ENCODE measurements at places on chromosomes 5 and 9. TPM values are rescaled to one million over a fixed set of nuclear protein-coding genes. Genes with fewer than 3 reads are reported as not detected.

Gene RARS1
- total RNA-seq, result 87.6 TPM

DNA sequence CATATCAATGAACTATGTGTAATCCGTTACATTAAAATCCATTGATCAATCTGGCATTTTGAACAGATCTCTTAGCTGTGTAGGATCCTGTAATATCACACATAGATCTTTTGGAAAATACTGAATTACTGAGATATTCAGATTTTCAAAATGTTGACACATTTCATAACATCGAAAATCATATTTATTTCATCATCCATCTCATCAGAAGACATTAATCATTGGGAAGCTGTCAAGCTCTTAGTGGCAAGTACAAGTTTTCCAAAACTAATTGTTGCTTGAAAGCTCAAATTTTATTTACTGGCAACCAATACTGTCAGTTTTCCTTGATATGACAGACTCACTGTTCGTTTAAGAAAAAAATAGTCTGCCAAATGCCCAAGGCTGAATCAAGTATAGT lies 8.5 kb downstream of the NR6A1 start:
- no peak for DNase-seq

Gene AGXT2
- not detected for total RNA-seq

DNA sequence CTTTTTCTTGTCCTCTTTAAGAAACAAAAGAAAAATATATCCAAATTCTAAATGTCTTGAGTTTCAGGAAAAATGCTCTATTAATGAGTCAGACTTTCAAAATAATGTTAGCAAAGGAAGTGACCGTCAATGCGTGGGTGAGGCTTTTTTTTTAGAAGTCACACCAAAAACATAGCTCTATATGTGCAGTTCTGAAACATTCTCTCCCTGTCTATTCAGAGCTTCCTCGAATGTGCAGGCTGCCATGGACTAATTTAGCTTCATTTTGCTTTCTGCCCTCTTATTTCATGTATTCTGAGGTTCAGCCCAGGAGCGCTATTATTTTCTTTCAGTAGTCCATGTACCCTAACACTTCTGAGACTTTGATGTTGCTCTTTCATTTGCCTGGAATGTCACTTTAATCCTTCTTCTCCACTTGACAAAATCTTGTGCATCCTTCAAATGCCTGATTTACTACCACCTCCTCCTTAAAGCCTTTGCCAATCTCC lies 72.5 kb upstream of the RASA1 start:
- no peak for DNase-seq

GRCh38 chr5:117496801-117497200 lies 922.2 kb upstream of the SEMA6A start:
- no peak for DNase-seq

Gene SPATA31D4
- total RNA-seq, result not detected

DNA sequence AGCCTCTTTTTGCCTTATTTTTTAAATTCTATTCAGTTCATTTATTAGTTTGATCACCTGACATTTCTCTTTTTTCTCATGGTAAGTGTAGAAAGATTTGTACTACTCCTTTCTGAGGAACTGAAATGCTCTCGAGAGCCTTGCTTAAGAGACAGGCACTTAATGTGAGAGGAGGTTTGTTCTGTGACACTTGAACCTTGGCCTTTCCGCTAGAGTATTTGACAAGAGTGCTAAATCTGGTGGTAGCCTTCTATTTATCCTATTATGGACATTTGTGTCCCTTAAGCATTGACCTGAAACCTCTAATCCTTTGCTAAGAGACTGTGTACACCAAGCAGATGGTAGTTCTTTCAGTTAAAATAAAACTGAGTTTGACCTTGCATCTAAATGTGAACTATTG lies 805.0 kb upstream of the PTPRD start:
- no peak for DNase-seq

DNA sequence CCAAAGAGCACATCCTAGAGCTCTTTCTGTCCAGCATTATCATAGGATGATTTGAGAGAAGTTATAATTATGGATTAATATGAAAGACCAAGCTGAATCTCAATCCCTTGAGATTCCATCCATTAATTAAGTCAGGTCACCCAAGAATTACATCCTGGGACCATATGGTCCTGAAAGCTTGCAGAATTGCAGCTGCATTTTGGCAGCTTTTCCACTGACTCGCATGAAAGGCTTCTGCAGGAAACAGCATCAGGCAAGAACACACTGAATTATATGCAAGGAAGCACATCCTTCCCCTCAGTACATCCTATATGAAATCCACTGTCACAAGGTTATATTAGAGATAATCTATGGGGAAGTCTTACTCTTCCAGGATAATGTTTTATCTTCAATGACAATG lies 109.1 kb upstream of the CTNND2 start:
- DNase-seq, result no peak

GRCh38 chr5:56501781-56502557 lies 268.8 kb upstream of the ANKRD55 start:
- no peak for DNase-seq

Gene KIAA1191
- 112 TPM for total RNA-seq

DNA sequence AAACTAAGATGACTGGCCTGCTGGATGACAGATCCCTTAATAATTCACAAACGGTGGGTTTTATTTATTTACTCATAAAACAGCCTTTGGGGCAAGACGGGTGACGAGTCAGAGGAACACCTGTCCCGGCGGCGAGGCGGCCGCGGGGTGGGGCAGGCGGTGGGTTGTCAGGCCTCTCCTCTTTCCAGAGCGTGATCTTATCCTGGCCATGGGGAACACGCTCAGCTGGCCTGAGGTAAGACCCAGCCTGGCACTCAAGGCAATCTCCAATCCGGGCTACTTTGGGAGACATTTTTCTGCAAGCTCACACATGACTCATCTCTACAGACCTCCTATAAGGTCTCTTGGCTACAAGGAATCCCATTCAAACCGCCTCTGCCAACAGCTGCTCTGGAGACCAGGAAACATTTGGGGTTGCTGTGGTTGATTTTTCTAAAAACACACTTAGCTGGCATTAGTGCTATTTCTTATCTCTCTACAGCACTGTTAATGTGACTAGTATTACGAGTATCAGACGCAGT lies 6.3 kb downstream of the RAPGEF1 start:
- DNase-seq, result no peak
